ENCODE measurements at places on chromosomes 3 and 15. TPM values are rescaled to one million over a fixed set of nuclear protein-coding genes. Genes with fewer than 3 reads are reported as not detected.
A peak's percentile ranks its signal among the peaks of the same experiment; 100 is the strongest.

Gene SERPINI1
- 7.7 TPM for total RNA-seq

Gene PROS1
- total RNA-seq: 5.9 TPM

Gene MIX23
- 106 TPM for total RNA-seq

Gene LYZL4
- total RNA-seq: 0.23 TPM

- no peak for DNase-seq
Observed at GRCh38 chr3:68667346-68667745, 265.0 kb downstream of the TAFA4 start.

- DNase-seq: no peak
Observed at GRCh38 chr15:48859426-48859825, 18.5 kb upstream of the EID1 start.

DNA sequence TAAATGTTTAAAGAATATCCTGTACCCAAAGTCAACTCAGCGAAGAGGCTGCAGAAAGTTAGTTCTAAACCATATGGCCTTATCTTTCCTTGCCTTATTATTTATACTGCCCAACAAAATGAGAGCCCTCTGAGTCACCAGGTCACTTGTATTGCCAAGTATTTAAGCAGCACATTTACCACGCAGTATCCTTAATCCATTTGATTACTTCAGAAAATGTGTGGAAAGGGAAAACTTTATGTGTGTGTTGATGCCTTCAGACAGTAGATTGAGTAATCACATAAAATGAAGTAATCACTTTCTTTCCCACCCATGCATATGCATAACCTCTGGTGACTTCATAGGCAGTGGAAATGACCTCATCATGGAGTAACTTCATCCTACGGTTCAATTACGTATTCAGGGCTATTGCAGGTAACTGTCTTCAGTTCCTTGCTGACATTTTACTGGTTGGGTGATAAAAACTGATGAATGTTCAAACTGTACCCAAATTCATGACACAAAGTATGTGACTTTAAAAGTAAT lies 7.5 kb upstream of the CADPS start:
- DNase-seq: no peak

GRCh38 chr15:64447536-64448315 lies 12.7 kb upstream of the ZNF609 start:
- DNase-seq: no peak

GRCh38 chr3:160005004-160005403 lies 16.4 kb downstream of the IL12A start:
- DNase-seq: no peak

DNA sequence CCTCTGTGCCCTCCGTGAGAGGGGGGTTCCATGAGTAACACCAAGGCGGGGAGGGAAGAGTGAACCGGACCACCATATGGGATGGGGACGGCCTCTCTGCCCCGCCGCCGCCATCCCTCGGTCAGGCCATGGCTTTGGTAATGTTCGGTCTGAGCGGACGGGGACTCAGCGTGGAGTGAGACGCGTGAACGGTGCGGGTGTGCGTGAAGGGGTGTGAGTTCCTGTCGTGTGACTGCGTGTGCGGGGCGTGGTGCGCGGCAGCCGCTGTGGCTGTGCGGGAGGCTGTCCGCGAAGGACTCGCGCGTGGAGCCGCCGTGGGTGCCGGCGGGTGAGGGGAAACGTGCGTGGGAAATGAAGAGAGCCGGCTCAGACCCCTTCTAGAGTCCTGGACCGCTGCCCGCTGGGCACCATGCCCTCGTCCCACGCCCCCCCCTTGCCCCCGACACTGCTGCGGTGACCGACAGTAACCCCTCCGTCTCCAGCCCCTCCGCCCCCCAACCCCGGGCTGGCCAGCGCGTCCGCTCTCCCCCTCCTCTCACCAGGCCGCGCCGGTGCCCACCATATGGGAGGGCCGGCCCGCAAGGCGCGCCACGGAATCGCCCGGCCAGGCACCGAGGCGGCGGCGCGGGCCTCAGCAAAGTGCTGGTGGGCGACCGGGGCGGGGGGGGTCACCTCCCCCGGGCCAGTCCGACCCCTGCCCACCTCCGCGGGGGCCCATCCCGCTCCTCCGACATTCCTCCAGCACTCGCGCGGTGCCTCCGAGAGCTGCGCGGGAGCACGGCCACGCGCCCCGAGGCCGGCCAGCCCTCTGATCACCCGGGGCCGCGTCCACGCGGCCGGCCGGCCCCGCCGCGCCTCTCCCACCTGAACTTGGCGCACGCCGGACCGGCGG lies 589 bp downstream of the KLF15 start:
- DNase-seq: no peak

DNA sequence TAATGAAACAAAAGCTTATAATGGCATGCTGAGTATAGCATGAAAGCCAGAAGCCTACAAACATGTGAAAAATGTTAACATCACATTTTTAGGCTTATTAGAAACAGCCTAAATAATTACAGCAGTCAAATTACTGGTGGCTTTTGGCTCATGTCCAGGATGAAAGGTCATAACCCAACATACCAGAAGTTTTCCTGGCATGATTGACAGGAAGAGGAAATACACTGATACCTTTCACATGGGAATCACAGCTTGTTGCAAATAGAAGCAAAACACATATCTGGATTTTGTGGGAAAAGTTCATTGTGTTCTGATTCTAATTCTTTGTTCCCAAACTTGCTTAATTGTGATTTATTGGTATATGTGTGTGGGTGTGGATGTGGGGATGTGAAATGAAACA lies 393.5 kb upstream of the ARRDC4 start:
- DNase-seq: peak; percentile 17

Measured in Daoy (cell line).